Stimulated activated naive CD8-positive, alpha-beta T cell treated with anti-CD3 and anti-CD28 coated beads, Interleukin-15, amount 100 ng/mL, for 72 hours (primary cell): ENCODE measurements at places on chromosomes 1 and 21.

GRCh38 chr1:170498876-170499275, 33.1 kb upstream of the GORAB start:
- DNase-seq, result no peak

DNA sequence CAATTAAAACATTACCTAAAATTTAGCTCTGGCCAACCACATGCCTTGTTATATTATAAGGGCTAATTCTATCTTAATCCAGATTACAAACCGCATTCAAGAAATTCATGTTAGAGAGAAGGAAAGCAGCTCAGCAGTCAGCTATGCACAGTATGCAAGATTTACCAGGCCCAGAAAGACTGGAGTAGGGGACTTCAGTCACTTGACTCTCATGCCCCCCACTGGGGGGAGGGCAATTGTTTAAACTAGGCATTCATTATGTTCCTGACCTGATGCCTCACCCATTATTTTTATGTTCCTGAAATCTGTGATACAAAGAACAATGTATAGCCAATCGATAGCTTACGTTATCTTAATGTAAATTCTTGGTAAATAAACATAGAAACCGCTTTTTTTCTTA, 96.9 kb downstream of the ZNF644 start:
- no peak for DNase-seq

GRCh38 chr21:34911360-34911759, 137.7 kb downstream of the RUNX1 start:
- DNase-seq, result no peak

DNA sequence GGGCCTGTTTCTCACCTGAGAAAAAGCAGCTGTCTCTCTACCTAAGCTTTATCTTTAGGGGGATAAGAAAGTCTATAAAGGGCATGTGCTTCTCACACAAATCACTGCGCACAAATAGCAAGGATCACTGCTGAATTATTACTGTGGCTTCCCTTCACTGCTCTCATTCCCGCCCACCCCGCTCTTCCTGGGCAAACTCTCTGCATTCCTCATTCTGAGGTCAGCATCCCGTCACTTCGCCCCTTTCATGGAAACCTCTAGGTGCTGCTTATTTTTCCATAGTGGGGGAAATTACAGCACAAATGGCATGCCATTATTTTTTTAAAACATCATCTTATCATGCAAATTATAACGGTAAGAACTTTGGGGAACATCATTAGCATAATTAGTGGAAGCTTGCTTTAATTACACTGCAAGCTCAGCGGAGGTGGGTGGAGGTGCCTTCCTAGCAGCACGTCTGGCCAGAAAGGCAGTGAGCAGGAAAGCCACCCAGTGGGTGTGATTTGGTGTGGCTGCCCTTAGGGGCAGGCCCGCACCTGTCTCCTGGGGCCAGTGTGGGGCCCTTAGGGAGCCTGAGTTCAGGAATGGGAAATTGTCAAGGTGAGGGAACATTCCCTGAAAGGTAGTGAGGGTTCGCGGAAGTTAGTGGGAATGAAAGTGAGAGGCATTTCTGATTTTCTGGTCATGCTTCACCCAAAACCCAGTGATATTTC, 105.9 kb downstream of the LAMC2 start:
- DNase-seq, result no peak

DNA sequence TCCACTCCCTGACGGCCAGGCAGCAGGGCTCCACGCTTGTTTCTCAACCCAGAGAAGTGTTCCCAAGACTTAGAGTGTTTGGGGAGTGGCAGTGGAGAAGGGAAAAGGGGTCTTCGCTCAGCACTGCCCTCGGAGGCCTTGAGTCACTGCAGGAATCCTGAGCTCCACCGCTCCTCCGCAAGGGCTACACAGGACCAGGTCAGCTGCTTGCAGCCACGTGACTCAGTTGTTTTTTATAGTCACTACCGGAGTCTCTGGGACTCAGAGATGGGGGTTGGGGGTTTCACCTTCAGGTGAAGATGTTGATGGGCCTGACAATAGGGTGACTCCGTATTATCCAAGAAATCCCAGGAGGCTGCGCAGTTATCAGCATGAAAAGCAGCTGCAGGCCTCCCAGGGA, 76.2 kb upstream of the TMEM51 start:
- no peak for DNase-seq

DNA sequence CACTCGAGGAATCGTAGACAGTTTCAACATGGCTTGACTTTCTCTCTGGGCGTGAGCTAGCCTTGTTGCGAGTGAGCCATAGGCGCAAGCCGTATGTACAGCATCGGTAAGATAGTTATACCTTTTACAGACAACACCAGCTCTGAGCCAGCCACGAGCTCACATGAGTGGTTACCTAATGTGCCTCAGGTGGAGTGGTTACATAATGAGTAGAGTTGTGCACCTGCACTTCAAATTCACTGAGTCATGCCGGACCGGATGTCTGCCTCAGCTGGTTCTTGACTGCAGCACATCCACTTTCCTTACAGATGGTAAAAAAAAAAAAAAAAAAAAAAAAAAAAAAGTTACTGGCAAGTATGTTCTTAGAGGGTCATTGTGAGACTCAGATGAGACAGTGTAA, 360.4 kb upstream of the NR5A2 start:
- DNase-seq, result no peak

DNA sequence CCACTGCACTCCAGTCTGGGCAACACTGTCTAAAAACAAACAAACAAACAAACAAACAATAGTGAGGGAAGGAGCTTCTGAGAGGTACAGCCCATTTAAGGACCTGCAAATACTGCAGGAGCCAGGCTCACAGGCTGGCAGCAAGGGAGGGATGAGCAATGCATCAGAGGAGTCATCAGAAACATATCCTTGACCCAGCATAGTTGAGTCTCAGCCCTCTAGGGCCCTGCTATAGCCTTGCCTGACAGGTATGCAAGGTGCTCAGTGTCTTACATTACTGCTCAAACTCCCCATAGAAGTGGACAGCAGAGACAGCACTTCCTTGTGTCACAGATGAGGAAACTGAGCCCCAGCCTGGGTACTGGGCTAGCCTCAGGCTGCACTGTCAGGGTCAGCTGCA, 7.3 kb upstream of the TTC4 start:
- no peak for DNase-seq
